ENCODE measurements at places on chromosomes 1 and 21.

GRCh38 chr1:230781594-230781993 lies 34.4 kb downstream of the CAPN9 start:
- peak; percentile 22 for DNase-seq

DNA sequence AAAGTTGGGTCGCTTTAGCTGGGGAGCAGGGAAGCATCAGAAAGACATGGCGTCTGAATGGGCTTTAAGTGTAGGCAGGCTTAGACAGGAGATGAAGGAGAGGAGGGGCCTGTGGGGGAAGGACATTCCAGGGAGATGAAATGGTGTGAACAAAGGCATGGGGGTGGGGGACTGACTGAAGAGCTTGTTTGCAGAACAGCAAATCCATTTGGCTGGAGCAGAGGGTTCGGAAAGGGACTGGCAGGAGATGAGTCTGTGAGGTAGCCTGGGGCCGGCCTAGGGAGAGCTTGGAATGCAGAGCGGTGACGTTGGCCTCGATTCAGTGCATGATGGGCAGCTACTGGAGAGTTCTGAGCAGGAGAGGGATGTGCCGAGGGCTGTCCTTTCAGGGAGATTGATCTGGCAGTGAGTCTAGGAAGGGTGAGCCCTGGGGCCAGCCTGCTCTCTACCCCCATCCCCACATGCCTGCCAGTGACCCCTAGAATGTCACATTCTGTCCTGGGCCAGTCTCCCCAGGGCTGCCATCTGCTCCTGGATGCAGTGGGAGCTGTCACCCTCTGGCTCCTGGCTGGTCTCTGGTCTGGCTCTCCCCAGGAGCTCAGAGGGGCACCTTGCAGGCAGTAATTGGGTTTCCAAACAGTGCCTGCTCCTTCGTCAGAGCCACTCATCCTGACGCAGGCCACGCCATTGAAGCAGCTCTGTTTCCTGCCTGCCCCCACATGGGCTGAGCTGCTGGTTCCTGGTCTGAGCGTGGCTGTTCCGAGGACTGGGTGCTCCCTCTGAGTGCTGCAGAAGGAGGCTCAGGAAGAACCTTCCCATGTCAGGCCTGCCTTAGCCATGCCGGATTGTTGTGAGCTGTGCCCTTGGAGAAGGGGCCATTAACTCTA lies 22.3 kb upstream of the TMEM222 start:
- DNase-seq = peak; percentile 100

DNA sequence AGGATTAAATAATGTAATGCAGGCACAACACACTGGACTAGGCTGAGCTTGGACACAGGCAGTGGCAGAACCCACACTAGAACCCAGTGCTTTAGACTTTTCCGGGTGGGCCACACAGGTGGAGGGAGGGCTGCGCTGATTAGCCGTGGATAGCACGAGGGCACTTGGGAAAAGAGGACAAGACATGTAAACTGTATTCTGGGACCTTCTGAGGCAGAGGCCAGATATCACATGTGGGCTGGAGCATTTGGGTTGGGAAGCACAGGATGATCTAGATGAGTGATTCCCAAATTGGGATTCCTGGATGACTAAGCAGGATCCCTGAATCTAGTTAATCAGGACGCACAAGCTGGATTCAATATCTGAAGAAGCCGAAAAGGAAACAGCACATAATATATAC lies 20.3 kb upstream of the A3GALT2 start:
- DNase-seq = no peak

DNA sequence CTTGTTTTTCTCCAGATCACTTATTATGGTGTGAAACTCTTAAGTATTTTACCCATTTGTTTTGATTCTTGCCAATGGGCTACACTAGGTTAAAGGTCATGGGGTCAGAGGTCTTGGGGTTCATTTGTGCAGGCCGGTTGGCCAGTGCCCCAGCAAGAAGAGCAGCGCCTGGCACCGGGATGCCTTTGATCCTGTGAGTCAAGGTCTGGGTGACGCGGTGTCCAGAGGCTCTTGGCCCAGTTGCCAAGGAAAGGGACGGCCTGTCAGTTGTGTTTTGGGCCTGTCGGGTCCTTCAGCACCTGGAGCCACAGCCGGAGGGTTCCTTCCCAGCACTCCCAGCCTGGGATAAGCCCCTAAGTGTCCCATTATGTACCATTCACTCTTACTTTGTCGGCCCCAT lies 25.1 kb downstream of the RHBG start:
- no peak for DNase-seq
